Cerebellar nuclear complex (tissue), 1 donor: ENCODE measurements at places on chromosomes 5 and 9.

- no peak for DNase-seq
Observed at GRCh38 chr5:138775034-138775433, 21.8 kb downstream of the CTNNA1 start.

DNA sequence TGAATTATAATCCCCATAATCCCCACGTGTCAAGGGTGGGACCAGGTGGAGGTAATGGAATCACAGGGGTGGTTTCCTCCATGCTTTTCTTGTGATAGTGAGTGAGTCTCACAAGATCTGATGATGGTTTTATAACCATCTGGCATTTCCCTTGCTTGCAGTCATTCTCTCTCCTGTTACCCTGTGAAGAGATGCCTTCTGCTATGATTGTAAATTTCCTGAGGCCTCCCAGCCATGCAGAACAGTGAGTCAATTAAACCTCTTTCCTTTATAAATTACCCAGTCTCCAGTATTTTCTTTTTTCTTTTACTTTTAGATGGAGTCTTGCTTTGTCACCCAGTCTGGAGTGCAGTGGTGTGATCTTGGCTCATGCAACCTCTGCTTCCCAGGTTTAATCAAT lies 182.7 kb upstream of the SEMA6A start:
- DNase-seq = no peak

- peak; percentile 2 for DNase-seq
Observed at GRCh38 chr5:76025069-76025468, 58.1 kb upstream of the SV2C start.

- no peak for DNase-seq
Observed at GRCh38 chr5:123647066-123647465, 135.1 kb downstream of the CSNK1G3 start.

- no peak for DNase-seq
Observed at GRCh38 chr5:59038798-59039295, 456.0 kb downstream of the RAB3C start.

DNA sequence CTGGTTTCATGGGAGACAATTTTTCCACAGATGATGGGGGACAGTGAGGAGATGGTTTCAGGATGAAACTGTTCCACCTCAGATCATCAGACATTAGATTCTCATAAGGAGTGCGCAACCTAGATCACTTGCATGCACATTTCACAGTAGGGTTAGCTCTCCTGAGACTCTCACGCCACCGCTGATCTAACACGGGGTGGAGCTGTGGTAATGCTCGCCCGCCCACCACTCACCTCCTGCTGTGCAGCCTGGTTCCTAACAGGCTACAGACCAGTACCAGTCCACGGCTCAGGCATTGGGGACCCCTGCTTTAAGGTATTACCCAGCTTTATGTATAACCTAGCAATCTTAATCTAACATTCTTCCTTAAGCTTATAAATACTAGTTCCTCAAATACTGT lies 35.6 kb downstream of the TTC39B start:
- no peak for DNase-seq

GRCh38 chr5:157548513-157549282 lies 26.9 kb downstream of the ADAM19 start:
- DNase-seq = no peak

- DNase-seq = no peak
Observed at GRCh38 chr5:67620424-67621397, 424.1 kb upstream of the CD180 start.

- DNase-seq = no peak
Observed at GRCh38 chr9:117325831-117326230, 89.0 kb downstream of the ASTN2 start.

DNA sequence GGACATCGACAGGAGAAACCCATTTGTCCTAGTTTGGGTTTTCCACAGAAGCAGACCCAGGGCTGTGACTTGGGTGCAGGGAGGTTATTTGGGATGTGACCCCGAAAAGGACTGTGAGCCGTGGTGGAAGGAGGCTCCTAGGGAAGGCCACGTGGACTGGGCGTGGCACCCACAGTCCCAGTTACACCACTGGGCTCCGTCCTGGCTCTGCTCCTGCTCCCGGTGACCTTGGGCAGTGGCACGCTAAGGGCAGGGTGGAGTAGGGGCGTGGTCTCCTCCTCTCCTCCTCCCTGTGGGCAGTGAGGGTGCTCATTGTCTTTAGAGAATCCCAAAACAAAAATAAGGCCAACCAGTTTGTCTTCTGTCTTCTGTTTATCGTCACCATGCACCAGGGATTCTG lies 190.1 kb downstream of the GADD45G start:
- DNase-seq = no peak

GRCh38 chr9:80156262-80156661 lies 584.5 kb downstream of the TLE4 start:
- DNase-seq = no peak

DNA sequence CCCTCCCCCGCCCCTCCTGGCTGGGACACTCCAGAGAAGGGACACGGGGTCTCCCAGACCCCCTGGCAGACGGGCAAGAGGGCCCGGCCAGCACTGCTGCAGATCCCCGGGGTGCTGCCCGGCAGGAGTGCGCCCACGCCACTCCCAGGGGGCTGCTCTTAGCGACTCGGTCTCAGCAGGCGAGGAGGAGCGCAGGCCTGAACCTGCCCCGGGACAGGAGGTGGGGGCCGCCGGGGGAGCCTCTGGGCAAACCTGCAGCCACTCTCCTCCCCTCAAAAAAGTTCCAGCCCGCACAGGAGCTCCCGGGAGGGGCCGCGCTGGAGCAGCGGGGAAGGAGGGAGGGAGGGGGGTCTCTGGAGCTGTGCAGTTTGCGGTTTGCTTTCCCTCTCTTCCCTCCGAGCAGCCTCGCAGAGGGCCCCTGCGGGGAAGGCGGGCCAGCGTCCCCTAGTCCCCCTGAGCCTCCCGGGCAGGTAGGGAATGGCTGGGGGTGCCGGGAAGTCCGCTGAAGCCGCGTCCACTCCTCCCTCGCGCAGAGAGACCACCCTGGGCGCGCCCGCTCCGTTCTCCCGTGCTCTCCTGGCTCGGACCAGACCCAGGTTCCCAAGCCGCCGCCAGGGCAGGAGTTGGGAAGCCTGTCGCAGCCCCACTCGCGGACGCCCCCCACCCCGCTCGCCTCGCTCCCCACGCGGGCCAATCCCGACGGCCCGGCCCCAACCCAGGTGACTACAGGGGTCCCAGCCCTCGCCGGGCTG lies 44.2 kb downstream of the NACC2 start:
- DNase-seq = no peak

GRCh38 chr9:3857091-3857490 lies 331.3 kb upstream of the RFX3 start:
- DNase-seq = no peak

- no peak for DNase-seq
Observed at GRCh38 chr9:86939891-86940290, 7.4 kb downstream of the GAS1 start.

DNA sequence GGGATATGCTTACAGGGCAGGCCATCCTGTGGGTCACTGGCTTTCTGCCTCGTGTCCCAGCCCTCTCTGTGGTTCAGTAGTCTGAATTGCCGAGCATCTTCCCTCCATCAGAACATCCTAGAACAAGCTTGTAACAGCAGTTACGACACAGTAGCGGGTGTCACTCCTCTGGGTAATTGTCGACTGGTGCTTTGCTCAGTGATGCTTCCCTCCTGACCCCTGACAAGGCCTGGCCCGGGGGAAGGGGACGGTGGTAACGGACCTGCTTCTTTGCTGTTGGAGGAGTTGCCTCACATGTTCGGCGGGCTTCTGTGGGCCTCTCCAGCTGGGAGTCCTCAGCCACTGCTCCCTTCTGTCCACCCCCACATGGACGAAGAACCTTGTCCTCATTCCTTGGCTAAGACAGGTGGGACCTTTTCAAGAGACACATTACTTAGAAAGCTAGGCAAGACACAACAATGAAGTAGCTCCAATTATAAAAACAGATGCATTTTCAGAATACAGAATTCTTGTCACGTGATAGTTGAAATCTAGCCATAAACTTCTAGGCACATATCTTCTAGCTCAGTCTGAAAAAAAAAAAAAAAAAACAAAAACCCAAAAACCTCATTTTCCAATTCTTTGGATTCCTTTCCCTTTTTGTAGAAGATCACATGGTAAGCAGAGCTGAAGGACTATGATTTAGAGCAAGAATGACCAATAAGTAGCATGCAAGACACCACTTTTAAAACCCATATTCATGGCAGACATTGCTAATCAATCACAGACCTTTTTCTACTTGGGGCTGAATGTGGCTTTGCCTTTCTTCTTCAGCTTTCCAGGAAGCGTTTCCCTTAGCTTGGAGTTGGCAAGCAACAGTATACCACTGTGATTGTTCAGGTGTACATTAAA lies 25.0 kb downstream of the HMCN2 start:
- DNase-seq = no peak

GRCh38 chr9:130599625-130600024 lies 20.2 kb downstream of the FUBP3 start:
- no peak for DNase-seq

GRCh38 chr9:98132806-98133631 lies 14.0 kb upstream of the TRIM14 start:
- no peak for DNase-seq

DNA sequence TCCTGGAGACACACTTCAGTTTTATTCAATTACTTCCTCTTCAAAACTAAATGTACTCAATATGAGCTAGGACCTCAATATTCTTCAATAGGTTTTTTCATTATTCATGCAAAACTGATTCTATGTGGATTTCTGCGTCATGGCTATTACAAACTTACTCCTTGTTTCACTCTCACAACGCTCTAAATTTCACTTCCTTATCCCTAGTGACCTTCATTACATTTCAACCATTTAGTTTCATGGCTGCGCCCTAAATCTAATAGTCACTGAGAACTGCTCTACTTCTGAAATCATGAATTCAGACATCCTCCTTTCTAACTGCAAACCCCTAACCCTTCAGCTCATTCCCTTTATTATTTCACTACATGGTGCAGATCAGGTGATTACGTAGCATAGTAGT lies 93.9 kb downstream of the SLC25A46 start:
- DNase-seq = no peak

DNA sequence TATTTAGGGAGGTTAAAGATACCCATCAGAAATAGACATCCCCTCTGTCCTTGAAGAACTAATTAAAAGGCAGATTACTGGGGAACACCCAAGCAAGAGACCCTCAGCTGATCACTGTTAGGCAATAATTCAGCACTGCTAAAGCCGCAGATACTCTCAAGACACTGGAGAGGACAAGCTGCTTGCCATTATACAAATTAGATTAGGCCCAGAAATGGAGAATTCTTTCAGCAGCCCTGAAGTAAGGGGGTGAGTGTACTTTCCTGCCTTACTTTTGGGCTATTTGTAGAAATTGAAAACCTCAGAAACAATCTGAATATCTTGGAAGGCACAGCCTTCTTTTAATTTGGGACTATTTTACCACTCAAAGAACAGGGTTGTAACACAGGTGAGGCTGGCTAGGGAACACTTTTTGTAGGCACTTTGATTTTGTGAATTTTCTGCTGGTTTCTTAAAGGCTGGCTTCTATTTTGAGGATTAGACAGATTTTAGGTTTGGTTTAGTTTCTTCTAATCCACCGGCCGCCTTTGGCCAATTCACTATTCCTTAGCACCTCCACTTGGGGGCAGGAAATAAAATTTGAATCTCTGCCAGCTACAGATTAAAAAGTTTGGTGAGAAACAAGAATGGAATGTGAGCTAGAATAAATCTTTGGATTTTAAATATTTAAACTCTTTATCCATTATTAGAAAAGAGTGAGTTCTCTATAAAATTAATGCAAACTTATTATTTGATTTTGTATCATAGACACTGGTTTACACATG lies 106.0 kb downstream of the SMARCA2 start:
- DNase-seq = no peak

- no peak for DNase-seq
Observed at GRCh38 chr9:16230731-16231130, 639.7 kb downstream of the BNC2 start.

GRCh38 chr9:108662956-108663355 lies 192.8 kb downstream of the ACTL7B start:
- DNase-seq = no peak

GRCh38 chr9:91720313-91720712 lies 229.7 kb downstream of the ROR2 start:
- no peak for DNase-seq

DNA sequence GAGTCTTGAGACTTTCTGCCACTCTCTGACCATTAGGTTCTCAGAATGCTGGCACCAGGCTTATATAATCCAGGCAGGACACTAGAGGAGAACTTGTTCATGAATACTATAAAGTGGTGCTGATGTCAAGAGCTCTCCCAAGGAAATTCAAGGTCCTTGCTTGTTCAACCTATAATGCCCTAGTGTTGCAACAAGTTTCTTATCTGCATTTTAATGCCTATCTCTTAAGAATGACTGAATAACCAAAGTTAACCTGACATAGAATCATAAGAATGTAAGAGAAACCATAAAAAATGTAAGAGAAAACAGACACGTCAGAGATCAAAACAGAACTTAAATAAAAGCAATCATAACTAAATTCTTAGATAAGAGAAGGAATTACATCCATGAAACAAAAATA lies 640.8 kb upstream of the SGCD start:
- no peak for DNase-seq

DNA sequence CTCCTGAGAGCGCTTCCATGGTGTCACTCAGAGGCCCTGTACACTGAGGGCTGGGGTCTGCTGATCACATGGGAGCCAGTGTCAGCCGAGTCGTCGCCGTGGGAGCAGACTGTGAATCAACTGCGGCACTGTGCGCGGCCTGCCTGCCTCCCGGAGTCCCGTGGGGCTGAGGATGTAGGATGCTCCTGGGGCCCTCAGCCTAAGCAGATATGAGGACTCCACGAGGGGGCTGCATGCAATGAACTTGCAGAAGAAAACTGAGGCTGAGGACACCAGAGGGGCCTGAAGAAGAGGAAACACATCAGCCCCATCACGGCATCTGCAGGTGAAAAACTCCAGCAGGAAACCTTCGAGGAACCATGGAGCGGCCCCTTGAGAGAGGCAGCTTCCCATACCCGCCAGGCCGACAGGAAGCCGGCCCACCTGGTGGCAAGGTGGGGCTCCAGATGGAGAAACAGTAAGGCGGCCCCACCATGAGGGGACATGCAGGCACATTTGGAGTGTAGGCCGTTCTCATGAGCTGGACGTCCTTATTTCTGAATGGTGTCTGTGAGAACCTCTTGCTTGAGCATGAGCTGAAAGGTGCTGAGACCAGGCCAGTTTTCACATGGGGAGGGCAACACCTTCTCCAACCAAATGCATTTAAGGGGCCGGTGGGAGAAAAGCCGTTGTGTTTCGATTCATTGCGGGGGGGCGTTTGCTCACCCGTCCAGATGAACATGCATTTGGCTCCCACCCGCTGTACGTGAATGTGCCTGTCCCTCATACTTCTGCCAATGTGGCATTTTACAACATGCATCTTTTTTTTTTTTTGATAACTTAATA lies 35.2 kb upstream of the ADAMTS2 start:
- no peak for DNase-seq

DNA sequence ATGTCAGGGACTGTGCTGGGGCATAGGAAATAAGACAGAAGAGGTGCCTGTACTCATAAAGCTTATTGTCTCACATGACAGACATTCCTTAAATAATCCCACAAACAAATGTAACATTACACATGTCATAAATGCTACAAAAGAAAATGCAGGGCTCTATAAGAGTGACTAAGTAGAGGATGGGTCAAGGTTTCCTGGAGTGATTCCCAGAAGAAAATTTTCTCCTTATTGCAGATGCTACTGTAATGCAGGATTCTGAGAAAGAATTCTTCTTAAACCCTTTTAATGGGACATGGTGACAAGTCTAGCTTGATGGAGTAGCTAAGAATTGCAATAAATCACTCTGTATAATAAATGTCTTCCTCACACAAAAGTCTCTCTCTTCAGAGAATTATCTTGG lies 55.7 kb downstream of the SH3TC2 start:
- DNase-seq = no peak

- no peak for DNase-seq
Observed at GRCh38 chr9:8660383-8660782, 860.8 kb upstream of the DMAC1 start.
